ENCODE measurements at places on chromosomes 16 and 17.
A peak's percentile ranks its signal among the peaks of the same experiment; 100 is the strongest.

GRCh38 chr17:76136276-76137000 lies 4.6 kb downstream of the FOXJ1 start:
- DNase-seq: no peak

DNA sequence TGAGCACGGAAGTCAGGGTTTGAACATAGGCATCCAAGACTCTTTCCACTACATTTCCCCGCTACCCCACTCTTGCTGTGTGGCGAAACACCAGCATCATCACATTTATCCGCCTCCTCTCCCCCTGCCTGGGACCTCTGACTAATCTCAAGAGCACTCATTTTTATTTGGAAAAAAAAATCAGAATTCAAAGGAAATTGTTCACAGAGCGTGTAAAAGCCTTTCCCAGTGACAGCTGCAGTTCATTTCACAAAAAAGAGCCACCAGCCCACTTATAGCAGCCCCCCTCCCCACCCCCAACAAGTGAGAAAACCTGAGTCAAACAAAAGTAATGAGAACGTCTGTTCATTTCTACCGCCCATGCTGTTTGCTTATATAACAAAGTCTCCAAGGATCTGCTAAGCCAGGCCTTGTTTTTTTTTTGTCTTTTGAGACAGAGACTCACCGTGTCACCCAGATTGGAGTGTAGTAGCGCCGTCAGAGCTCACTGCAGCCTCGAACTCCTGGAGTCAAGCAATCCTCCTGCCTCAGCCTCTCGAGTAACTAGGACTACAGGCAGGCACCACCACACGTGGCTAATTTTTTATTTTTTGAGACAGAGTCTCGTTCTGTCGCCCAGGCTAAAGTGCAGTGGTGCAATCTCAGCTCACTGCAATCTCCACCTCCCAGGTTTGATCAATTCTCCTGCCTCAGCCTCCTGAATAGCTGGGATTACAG lies 48.3 kb upstream of the HAPSTR1 start:
- DNase-seq: peak; percentile 66

GRCh38 chr16:3027983-3028715 lies 4.3 kb downstream of the THOC6 start:
- DNase-seq: peak; percentile 70

DNA sequence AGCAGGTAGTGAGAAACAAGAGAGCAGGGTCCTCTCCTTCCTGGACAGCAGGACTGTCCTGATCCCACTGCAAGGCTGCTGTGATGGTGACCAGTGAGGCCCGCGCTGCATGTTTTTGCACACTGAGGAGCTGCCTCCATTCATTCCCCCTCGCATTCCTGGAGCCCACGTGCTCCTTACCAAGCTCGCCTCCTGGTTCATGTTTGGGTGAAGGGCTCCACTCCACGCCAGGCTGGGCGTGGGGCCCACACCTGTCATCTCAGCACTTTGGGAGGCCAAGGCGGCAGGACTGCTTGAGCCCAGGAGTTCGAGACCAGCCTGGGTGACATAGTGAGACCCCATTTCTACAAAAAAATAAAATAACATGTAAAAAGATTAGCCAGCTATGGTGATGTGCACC lies 15.4 kb upstream of the FASN start:
- DNase-seq: no peak

- no peak for DNase-seq
These were observed 5.9 kb downstream of the COQ7 start for GRCh38 chr16:19073344-19073743.

DNA sequence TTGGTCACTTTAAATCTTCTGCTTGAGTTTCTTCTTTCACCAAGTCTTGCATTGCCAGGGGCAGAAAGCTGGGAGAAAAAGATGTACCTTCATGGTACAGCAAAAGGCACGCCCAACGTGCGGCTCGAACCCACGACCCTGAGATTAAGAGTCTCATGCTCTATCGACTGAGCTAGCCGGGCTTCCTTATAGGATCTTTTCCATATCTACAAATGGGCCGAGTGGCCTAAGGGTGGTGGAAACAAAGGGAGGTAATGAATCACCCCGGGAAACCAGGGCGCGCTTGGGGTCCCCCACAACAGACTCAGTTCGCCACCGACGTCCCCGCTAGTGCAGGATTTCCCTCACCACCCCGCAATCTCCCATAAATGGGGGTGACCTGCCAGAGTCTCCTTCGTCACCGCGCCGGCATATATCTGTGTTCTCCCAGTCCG lies 7.5 kb upstream of the OR1F1 start:
- peak; percentile 72 for DNase-seq

GRCh38 chr17:42525221-42525620 lies 10.8 kb upstream of the NAGLU start:
- peak; percentile 72 for DNase-seq

GRCh38 chr16:70805787-70806186 lies 4.8 kb upstream of the VAC14 start:
- peak; percentile 98 for DNase-seq

- no peak for DNase-seq
These were observed 178.0 kb downstream of the WWOX start for GRCh38 chr16:78277321-78278055.

GRCh38 chr17:31882571-31882970 lies 18.9 kb downstream of the UTP6 start:
- no peak for DNase-seq

DNA sequence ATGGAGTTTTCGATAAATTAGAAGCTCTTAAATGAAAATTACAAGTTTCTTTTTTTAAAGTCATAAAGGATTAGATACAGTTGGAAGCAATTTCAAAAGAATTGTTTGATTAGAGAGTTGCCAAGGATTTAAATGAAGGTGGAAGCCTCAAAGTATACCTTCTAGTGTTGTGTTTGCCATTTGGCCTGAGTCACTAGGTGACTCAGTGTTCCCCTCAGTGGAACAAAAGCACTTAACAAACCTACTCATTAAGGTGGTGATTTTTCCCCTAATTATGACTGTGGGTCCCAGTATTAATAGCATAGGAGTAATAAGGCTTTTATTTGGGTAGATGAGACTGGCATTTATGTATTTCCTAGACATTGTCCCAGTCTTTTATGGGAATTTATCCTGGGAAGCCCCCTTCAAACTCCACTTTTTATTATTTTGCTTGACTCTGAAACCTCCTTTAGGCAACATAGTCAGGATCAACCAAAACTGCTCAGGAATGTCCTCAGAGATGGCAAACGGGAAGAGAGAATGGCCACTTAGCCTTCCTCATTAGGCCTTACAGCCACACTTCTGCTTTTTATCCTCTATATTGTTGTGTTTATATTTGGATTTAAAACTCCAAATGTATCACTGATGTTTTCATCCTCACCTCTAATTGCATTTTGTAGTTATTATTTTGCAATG lies 161.0 kb downstream of the FTO start:
- DNase-seq: peak; percentile 54

- peak; percentile 61 for DNase-seq
These were observed 6.8 kb upstream of the TBC1D3B start for GRCh38 chr17:36183001-36183971.

GRCh38 chr16:86517652-86518258 lies 7.4 kb downstream of the FOXF1 start:
- DNase-seq: peak; percentile 80

DNA sequence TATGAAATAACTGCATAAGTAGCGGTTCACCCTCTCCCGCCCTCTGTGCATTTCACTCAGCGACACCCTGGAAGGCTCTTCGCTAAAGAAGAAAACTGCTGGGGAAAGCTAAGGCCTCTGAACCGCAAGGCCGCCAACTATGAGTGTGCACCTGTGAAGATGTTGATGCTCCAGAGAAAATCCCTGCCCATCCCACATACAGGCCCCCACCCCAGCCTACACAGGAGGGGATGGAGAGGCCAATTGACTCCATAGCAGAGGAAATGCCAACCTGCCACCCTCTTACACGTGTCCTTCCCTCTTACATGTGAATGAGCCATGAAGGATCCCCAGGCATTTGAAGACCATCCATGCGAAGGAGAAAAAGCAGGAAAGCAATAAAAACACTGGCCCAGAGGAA lies 104.8 kb downstream of the MGAT5B start:
- DNase-seq: no peak

GRCh38 chr17:1390432-1391367 lies 9.3 kb downstream of the YWHAE start:
- no peak for DNase-seq

GRCh38 chr16:10040136-10041080 lies 141.8 kb downstream of the GRIN2A start:
- no peak for DNase-seq
